ENCODE measurements at places on chromosomes 1 and 21. TPM values are rescaled to one million over a fixed set of nuclear protein-coding genes. Genes with fewer than 3 reads are reported as not detected.
A peak's percentile ranks its signal among the peaks of the same experiment; 100 is the strongest.

- peak; percentile 68 for DNase-seq
Measured at GRCh38 chr1:10646347-10646861, 150.0 kb downstream of the CASZ1 start.

GBP2 gene
- polyA plus RNA-seq = 0.68 TPM

KRTAP19-1 gene
- not detected for polyA plus RNA-seq

MX2 gene
- polyA plus RNA-seq = not detected

OSCP1 gene
- polyA plus RNA-seq = 6.4 TPM

DNA sequence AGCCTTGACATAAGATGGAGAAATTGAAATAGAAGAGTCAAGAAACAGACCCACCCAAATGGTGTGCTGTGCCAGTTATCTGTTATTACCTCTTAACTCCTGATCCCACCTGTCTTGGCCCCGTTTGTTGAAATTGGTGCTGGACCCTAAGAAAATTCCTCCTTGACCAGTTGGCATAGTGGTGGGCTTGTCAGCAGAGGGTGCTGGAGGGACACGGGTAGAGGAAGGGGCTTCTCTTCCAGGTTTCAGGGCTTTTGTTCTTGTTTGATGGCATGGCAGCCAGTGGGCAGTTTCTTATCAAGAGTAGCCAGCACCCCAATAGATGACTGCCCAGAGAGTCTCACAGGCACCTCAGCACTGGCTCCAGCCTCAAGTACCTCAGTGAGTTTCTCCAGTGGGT is 51.6 kb downstream of the PCBP3 start:
- no peak for DNase-seq

RHBDL2 gene
- polyA plus RNA-seq = 3.2 TPM
